ENCODE measurements at places on chromosomes 13 and 19. TPM values are rescaled to one million over a fixed set of nuclear protein-coding genes. Genes with fewer than 3 reads are reported as not detected.

The KIR3DL2 gene
- total RNA-seq = not detected

The STARD13 gene
- total RNA-seq = 23.5 TPM

The MCF2L gene
- total RNA-seq = 0.36 TPM

The SIGLEC9 gene
- not detected for total RNA-seq

The KLK15 gene
- total RNA-seq = not detected

The MEIOSIN gene
- not detected for total RNA-seq

The PSG6 gene
- not detected for total RNA-seq

The ADAT3 gene
- 2.5 TPM for total RNA-seq

The MISP3 gene
- total RNA-seq = 1.6 TPM

The ZIC2 gene
- not detected for total RNA-seq

The C13orf42 gene
- total RNA-seq = not detected

The SIGLEC10 gene
- total RNA-seq = not detected
